Progenitor cell of endocrine pancreas (in vitro differentiated cells): ENCODE measurements at places on chromosomes 4 and X. TPM values are rescaled to one million over a fixed set of nuclear protein-coding genes. Genes with fewer than 3 reads are reported as not detected.

HSFX3 gene
- not detected in 2 replicates for total RNA-seq

GLRA3 gene
- 0.07 and 0.10 TPM in 2 replicates for total RNA-seq

CSAG1 gene
- total RNA-seq = not detected in 2 replicates

ARHGAP36 gene
- 0.36 and 0.42 TPM in 2 replicates for total RNA-seq

ZNF674 gene
- total RNA-seq = 6.2 and 7.0 TPM in 2 replicates

IQCM gene
- total RNA-seq = not detected in 2 replicates
